ENCODE measurements at places on chromosomes 2 and 18.

- DNase-seq: no peak
These were observed 41.3 kb upstream of the GBX2 start for GRCh38 chr2:236209535-236209934.

GRCh38 chr2:131413148-131413747 is 49.3 kb upstream of the RAB6D start:
- DNase-seq: no peak

DNA sequence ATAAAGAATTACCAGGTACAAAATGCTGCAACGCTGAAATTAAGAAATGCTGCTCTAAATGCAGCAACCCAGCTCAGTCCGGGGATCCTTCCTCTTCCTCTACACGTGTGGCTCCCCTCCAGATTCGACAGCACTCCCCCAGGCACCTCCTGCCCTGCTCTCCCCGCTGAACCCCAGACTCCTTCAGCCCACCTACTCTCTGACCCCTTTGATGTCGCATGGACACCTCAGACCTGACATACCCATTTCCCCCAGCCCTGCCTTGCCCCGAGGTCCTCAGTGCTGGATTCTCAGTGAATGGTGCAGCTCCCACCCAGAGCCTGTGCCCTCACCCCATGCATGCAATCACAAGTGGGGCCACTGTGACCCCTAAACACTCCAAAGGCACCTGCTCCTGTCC is 4.6 kb upstream of the ADRA2B start:
- no peak for DNase-seq

- no peak for DNase-seq
These were observed 114.5 kb upstream of the SALL3 start for GRCh38 chr18:78865056-78865598.

DNA sequence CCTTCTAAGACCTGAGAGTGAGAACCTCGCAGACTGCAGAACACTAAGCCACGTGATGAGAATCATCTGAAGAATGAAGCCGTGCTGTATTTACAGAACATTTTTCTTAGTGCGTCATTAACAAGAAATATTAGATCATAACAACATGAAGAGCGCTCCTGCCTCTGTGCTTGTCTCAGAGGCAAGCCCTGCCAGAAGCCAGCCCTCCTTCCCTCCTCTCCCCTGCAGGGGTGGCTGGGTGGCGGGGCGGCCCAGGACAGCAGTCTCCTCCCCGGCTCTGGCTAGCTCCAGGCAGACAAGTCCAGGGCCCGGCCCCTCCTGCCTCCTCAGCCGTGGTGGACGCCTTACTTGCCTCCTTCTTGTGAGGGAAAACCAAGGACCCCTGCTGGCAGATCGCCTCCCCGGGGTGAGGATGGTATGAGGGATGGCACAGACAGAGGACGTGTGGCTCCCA is 262.7 kb downstream of the TWIST2 start:
- DNase-seq: no peak

DNA sequence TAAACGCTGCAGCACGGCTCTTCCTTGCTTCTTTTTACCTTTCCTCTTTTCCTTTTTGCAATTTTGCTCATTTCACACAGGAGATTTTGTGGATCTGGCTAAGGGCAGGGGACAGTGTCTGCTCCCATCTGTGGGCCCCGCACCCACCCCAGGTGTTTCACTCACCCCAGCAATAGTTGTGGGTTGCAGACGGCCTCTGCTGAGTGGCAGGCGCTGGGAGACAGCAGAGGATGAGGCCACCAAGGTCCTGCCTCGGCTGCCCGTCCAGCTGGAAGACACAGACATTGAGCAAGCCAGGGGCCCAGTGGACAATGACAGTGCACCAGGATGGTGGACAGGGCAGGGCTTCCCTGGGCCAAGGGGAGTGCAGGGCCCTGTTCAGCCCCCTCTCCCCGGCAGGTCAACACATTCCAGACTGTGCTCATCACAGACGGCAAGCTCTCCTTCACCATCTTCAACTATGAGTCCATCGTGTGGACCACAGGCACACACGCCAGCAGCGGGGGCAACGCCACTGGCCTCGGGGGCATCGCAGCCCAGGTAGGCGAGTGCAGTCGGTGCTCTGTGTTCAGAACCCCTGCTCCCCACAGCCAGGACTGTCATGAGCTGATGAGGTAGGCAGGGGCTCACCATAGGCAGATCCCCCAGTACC is 35.0 kb downstream of the SNED1 start:
- no peak for DNase-seq

- no peak for DNase-seq
These were observed 376.0 kb downstream of the DCC start for GRCh38 chr18:52715991-52716390.

- DNase-seq: no peak
These were observed 45.8 kb downstream of the PTPN2 start for GRCh38 chr18:12838178-12838634.

- DNase-seq: no peak
These were observed 48.5 kb downstream of the SLC5A7 start for GRCh38 chr2:108034843-108035242.

GRCh38 chr2:22798386-22798785 is 586.6 kb upstream of the KLHL29 start:
- DNase-seq: no peak

DNA sequence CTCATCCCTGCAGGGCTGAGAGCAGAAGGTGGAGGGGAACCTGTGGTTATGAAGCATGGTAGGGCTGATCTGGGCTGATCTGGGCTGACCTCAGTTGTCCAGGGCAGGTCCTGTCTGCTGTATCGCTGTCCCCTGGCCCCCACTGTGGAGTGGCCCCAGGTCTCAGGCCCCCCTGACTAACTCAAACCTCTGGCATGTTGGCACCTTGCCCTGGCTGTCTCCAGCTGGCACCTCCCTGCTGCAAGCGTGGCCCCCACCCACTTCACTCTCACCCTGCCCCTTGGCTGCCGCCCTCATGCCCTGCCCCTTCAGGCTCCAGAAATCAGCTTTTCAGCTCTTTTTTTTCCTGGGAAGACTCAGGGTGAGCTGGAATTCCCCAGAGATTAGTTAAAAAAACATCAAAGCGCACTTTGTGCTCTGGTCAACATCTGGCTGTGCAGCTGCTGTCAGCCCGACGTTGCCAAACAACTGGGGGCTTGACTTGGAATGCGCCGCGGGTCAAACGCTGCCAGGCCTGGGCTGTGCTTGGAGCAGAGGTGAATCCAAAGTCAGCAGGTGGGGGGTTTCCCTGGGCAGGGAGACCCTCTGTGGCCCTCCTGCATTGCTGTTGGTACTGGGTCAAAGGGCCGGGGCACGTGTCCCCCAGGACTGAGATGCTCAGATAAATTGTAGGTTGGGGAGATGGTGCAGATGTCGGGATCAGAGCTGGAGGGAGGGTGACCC is 173.8 kb upstream of the HDAC4 start:
- no peak for DNase-seq

DNA sequence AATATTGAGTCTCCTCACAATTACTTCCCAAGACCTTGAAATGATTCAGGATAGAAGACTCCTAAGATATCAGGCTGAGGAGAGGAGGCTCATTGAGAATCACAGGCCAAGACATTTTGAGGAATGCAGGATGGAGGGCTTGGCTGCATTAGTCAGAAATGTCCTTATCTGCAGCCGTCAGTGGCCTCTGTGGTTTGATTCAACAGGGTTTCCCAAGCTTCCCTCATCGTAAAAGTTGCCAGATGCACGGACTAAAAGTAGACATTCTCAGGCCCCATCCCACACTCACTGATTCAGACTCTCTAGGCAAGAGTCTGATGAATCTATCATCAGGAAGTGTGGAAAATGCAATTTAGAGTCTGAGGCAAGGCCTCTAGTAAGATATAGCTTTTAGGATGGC is 34.0 kb upstream of the TMEM178A start:
- no peak for DNase-seq

- no peak for DNase-seq
These were observed 163.9 kb downstream of the GFPT1 start for GRCh38 chr2:69222953-69223658.

GRCh38 chr2:232466221-232466620 is 10.3 kb downstream of the ALPI start:
- DNase-seq: no peak

DNA sequence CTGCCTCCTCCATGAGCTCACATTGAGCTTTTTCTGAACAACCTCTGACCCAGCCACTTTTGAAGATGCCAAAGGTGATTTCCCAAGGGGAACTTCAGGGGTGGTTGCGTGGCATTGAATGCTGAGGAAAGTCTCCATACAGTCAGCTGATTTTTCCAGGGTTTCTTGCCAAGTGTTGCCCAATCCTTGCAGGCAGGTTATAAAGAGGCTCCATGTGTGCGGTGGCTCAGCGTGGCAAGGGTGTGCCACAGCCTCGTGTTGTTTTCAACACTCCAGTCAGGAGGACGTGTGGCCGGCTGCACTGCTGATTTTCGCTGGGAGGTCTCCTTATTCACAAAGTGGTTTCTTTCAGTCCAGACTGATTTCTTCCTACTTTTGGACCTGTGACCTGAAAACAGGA is 81.4 kb upstream of the GATA6 start:
- no peak for DNase-seq

DNA sequence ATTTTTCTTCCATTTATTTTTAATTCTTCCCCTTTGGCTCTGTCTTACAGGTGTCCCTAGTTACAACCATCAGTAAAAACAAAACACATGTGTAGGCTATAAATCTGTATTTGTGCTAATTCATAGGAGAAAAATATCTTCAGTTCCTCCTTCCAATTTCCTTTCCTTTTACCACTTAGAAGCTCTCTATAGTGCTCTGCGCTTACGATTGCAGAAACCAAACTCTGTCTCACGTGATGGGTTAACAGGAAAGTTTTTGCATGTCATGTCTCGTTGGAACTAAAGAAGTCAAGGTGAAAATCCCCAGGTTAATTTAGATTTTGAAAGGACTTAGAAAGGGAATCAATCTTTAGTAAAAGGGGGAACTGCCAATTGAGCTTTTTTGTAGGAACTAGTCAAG is 1390.5 kb upstream of the ZEB2 start:
- no peak for DNase-seq

DNA sequence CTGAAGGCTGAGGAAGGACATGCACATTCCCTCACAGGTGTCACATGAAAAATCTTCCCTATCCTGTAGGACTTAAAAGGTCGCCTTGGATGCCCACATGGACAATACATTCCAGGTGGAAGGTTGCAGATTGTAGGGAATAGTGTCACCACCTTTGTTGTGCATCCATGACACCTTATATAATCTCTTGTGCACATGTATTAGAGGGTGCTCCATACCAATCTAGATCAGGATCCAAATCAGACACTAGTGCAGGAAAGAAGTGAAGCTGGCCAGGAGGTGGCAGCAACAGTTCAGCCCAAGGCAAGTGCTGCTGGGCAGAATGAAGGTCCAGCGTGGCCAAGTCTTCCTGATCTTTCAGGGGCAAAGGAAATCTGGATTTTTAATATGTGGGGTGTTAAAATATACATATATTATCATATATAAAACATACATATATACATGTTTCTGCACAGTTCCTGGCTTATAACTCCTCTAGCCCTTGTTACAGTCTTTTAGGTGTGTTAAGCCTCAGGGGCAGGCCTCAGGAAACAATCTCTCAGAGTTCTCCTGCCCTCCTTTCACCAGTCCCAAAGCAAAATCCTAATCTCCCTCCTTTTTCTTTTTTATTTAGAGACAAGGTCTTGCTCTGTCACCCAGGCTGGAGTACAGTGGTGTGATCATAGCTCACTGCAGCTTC is 16.6 kb downstream of the NIF3L1 start:
- DNase-seq: peak; percentile 45

DNA sequence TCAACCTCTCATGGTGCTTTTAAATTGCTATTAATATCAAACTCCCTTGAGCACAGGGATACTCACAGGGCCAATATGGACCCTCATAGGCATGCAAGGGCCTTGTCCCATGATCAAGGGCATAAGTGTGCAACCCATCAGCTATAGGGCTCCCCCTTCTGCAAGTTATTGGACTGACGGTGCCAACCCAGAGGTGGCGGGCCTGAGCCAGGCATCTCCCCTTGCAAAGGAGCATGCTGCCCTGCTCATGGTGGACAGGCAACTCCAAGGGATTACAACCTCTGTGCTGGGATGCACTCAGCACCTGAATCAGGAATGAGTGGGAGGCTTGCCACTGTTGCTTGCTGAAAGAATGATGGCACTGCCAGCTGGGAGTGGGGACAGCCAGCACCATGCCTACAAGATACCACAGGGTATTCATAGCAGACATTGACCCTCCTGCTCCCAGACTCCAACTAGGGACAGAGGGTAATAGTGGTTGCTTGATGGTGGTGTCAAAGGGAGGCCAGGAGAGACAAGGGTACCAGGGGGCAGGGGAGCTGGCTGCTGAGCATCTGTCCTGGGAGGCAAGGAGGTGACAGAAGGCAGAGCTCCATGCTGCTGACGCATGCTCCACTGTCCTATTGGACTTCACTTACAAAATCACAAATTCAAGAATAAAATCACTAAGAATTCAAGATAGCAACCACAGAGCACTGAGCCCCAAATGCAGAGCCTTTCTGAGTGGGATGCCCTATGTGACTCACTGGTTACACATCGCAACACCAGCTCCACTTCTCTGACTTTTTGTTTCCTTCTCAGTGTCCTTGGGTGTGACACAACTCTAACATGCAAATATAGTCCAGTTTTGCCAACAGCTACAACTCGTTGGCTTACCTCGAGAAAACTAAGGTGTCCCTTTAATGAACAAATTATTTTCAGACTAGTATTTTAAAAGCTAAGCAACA is 157.1 kb upstream of the CCDC150 start:
- peak; percentile 2 for DNase-seq

DNA sequence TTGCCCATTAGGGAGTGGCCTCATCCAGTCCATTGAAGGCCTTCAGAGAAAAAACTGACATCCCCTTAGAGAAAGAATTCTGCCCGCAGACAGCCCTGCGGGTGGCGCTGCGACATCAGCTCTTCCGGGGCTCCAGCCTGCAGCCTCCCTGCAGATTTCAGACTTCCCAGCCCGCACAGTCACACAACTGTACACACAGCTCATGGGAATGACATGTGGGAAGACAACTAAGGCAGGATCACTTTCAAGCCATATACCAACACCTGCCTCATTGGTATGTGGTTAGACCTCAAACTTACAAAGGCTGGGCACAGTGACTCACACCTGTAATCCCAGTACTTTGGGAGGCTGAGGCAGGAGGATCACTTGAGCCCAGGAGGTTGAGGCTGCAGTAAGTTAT is 24.8 kb upstream of the TUBB6 start:
- no peak for DNase-seq

GRCh38 chr2:105836840-105837692 is 92.4 kb downstream of the NCK2 start:
- peak; percentile 38 for DNase-seq

DNA sequence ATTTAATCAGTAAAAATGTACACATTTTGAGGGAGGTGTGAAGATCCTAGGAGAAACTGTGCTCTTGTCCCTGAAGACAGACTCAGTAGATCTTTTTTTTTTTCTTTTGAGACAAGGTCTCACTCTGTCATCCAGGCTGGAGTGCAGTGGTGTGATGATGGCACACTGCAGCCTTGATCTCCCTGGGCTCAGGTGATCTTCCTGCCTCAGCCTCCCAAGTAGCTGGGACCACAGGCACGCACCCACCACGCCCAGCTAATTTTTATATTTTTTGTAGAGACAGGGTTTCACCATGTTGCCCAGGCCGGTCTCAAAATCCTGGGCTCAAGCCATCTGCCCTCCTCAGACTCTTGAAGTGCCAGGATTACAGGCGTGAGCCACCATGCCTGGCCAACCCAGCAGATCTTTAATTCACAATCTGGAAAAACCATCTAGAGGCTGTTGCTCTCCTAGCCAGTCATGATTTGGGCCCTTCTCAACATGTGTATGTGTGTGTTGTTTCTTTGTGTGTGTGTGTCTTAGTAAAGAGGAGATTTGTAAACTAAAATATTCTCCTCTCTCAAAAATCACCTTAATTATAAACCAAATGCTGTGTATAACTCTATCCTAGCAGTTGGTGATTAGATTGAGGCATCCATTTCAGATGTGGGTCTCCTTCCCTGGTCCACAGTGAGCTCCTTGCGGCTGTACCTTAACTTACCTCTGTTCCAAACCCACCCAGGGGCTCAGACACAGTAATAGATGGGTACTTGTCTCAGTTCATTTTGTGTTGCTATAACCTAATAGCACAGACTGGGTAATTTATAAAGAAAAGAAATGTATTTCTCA is 3.9 kb upstream of the MYCN start:
- no peak for DNase-seq
